ENCODE measurements at places on chromosomes 5 and 9. TPM values are rescaled to one million over a fixed set of nuclear protein-coding genes. Genes with fewer than 3 reads are reported as not detected.

DNA sequence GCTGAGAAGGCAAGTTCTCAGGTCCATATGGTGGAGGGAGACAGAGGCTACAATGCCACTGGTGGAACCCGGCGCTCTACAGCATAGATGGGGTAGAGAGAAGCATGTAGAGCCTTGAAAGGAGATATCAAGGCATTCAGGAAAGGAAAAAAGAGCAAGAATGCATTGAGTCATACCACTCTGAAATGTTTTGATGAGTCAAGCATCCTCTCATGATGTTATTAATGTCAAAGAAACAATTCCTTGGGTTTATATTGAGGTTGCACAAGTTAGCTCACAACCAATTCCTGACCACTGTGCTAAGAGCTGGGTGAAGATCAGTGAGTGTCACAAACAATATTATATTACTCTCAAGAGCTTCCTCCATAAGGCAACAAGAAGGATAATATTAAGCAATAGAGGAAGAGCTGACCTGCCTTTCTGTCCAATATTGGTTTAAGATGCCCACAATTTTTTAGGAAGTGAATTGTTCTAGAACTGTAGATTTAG, 178.0 kb downstream of the RFK start:
- DNase-seq, result peak; percentile 85

Gene NDOR1
- polyA plus RNA-seq, result 2.8 TPM

DNA sequence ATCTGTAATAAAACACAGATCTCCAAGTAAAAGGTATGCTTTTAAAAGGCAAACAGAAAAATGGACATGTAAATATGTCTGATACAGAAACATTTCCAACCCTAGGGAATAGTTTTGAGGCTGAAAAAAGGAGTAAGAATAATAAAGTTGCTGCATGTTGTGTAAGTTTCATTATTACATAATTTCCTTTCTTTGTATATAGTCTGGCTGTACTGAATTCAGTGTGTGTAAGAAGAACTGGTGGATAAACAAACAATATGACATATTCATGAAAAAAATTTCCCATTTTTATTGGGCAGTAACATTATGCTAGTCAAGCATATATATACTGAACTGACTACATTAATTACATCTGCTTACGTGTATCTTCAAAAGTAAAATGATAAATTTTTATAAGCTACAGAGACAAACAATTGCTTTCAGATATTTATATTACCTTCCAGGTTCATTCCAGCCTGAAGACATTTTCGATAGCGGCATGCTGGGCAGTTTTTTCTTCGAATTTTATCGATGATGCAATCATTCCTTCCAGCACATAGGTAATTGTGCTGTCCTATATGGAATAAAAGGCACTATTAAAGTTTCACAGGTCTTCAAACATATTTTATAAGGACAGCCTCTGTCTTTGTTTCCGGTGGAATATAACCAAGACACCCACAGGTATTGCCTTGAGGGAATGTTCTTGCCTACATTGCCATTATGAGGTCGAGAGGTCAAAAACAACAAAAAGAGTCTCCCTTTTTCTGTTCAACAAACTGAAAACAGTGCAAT, 93.6 kb downstream of the NR3C1 start:
- no peak for DNase-seq

GRCh38 chr9:121383715-121384114, 13.7 kb upstream of the STOM start:
- no peak for DNase-seq

DNA sequence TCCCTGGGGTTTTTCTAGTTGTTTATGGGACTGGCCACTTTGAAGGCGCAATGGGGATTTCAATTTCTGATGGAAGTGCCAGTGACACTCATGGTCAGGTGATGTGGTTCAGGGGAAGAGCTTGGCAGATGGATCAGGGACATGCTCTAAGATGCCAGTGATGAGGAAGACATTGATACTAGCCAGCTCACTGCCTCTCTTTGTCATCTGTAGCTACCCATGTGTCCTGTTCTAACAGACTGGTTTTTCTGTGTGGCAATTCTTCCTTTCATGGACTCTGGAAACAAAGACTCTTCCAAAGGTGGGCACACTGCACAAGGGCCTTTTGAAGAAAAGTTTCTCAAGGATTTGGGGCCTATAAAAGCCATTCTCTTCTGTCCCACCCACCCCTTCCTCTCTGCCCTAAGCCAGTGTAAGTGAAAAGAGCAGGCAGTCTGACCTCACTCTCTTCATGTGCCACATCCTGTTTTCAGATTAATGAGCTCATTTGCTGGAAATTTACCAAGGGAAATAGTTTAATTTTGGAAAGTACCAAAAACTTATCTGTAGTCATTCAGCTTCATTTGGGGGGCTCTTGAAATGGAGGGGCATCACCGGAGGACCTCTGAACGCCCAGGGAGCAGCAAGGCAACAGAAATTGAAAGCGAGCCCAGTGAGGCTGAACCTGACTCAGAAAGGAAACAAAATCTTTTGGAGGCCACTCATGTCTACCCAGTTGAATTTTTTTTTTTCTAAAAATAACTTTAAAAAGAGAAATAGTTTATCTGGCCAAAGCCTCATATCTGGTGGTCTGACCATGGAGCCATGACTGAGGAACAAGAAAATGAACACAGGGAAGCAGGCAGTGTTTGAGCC, 4.9 kb upstream of the TRAF1 start:
- no peak for DNase-seq

Gene SLC28A3
- 0.74 TPM for polyA plus RNA-seq

Gene LCN10
- polyA plus RNA-seq, result not detected

DNA sequence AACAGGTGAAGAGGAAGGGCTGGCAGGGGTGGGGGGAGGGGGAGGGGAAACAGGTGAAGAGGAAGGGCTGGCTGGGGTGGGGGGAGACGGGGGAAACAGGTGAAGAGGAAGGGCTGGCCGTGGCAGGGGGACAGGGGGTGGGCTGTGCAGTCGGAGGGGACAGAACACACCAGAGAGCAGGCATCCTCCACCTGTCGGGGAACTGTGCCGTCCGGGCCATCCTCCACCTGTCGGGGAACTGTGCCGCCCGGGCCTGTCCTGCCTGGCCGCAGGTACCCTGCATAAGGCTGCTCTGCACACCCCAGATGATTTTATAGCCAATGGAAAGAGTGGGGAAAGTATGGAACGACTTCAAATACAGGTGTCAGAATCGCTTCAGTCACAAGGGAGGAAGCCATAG, 32.5 kb upstream of the PPP1R26 start:
- DNase-seq, result no peak

Gene BARHL1
- not detected for polyA plus RNA-seq

DNA sequence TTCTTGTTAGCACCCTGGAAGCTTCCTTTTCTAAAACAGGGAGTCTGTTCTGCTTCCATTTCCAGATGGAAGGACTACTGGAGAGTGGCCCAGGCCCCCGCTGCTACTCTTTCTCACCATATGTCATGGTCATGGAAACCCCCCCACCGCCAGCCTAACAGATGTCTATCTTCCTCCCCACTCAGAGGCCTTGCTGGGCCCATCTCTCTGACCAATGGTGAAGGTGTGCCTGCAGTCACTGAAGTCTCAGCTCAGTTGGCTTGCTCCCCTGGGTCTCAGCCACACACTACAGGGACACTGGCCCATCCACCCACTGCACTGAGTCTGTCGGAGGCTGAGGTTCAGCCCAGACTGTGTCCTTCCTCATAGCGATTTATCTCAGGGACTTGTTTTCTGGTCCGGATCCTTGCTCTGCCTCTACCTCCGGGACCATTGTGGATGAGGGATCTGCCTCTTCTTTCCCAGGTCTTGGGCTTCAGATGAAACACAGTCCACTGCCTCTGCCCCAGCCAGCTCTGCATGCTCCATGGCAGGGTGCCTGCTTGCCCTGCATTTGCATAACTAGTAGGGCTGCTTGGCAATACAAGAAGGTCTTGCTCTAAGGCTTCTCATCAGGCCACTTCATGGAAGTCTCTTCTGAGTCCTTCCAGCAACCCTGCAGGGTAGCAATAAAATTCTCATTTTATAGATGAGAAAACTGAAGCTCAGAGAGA, 30.8 kb downstream of the GALNT12 start:
- no peak for DNase-seq

DNA sequence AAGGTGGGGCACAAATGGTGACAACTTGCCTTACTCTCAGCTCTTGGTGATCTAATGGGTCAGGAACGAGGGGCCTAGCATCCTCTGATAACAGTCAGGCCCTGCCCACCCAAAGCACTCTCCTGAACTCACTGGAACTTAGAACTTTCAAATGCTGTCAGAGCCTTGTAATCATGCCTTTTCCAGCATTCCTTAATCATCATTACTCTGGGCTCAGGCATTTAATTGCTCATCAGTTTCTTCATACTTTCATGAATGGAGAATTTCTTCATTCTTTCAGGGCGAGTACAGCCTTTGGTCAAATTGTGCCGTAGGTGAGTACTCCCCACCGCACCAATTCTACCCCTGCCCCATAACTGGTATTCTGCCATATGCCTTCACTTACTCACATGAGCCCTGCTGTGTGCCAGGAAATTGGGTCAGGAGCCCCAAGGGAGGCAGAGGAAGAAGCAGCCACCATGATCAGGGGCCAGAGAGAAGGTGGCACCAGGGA, 30.2 kb upstream of the DUSP1 start:
- peak; percentile 70 for DNase-seq

- DNase-seq, result no peak
Measured at GRCh38 chr5:109743041-109743531, 53.4 kb downstream of the MAN2A1 start.

GRCh38 chr9:18261181-18261580, 212.8 kb upstream of the ADAMTSL1 start:
- no peak for DNase-seq

Gene IGFBPL1
- 0.07 TPM for polyA plus RNA-seq

GRCh38 chr9:89619424-89620138, 14.8 kb downstream of the GADD45G start:
- DNase-seq, result no peak

- no peak for DNase-seq
Measured at GRCh38 chr9:125260561-125260960, 1.1 kb upstream of the GAPVD1 start.

All from AG04450 (cell line).